MM.1S (cell line): ENCODE measurements at places on chromosomes 5 and 9.

DNA sequence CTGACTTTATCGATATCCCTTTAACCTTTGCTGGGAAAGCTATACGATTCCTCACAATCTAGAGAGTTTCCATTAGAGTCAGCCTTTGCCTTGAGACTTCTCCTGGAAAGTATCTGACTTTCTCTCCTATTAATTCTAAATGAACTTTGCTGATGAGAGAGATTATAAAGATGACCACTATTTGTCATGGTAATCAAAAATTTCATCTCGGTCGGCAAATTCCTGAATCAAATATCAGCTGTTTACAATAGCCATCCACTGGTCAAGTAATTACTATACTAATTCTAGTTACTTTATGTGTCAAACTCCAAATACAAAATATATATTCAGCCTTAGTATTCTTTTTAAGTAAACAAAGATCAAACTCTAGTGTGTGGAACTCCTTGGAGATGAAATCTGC is 164.4 kb upstream of the ITGA1 start:
- DNase-seq, result no peak

DNA sequence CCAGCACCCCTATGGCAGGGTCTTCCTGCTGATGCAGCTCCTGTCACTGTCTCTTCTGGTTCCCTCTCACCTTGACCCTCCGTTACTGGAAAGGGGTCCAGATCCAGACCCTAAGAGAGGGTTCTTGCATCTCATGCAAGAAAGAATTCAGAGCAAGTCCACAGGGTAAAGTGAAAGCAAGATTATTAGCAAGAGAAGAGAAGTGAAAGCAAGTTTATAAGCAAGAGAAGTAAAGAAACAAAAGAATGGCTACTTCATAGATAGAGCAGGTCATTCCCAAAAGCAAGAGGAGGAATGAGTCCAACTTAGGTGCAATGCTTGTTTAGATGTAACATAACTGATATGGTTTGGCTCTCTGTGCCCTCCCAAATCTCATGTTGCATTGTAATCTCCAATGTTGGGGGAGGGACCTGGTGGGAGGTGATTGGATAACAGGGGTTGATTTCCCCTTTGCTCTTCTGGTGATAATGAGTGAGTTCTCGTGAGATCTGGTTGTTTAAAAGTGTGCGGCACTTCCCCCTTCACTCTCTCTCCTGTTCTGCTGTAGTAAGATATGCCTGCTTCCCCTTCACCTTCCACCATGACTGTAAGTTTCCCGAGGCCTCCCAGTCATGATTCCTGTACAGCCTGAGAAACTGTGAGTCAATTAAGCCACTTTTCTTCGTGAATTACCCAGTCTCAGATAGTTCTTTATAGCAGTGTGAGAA is 183.3 kb downstream of the MED10 start:
- peak; percentile 9 for DNase-seq

DNA sequence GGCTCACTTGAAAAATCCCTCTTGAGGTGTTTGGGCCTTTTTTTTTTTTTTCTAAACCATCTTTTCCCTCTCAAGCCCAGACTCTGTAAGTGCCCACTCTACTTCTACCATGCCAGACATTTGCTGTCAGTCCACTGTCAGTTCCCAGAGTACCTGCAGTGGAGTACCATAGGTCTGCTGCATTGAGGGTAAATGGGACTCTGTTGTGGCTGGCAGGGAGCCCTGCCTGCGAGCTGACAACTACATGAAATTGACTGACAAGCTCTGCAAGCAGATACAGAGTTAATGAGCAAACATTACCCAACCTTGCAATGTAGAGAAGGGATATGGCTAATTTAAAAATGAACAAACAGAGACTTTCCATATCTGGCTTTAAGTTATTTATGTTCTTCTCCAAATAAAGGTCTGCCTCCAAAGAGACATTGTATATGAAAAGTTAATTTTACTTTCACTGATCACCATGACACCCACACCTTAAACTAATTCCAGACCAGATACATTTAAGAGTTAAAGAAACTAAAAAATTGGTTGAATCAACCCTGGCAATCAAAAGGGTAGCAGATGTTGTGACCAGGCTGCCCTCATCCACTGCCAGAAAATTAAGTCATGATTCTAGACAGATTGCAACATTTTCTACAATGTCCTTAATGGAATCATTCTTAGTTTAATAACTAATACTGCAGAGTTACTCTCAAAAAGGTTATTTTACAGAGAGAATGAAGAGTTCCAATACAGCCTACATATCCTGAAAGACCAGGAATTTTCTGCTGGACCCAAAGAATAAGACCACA is 100.4 kb upstream of the PAM start:
- DNase-seq, result no peak

DNA sequence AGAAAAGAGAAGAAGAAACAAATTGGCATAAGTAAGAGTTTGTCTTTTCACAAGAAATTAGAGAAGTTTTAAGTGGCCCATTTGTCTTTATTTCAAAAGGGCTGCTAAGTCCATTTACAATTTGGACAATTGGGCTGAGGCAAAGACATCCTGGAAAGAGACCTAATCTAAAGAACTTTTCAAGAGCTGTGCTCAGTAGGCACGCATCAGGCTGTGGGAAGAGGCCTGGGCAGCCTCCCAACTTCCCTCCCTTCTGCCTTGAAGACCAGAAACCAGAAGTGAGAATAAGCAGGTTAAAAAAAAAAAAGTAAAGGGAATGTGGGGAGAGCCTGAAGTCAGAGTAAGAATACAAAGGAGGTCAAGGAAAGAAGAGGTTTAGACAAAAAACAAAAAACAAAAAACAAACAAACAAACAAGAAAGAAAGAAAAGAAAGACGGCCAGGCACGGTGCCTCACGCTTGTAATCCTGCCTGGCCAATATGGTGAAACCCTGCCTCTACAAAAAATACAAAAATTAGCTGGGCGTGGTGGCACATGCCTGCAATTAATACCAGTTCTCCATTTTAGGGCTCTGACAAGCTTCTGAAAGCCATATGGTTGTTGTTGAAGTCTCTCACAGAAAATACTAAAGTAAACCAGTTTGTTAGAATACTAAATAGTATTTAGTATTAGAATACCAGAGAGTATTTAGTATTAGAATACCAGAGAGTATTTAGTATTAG is 48.0 kb upstream of the CEP78 start:
- no peak for DNase-seq

DNA sequence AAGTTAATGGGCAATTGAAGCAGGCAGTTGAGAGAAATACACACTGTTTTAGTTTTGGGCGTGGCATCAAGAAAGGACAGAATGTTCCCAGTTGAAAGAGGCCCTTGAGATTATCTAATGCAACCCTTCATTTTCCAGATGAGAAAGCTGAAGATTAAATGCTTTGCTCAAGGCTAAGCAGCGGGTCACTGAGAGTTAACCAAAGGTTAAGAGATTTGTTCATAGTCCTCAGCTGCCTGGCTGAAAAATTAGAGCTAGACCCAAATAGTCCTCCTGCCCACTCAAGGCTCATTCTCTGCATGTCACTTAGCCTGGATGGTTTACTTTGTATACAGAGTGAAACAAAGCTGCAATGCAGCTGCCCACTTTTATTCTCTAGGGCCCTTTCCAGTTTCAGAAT is 46.7 kb upstream of the MAMDC2 start:
- DNase-seq, result no peak

- no peak for DNase-seq
Observed at GRCh38 chr5:122516432-122516743, 204.4 kb downstream of the SNCAIP start.

GRCh38 chr9:3993773-3994172 is 306.1 kb downstream of the GLIS3 start:
- DNase-seq, result no peak

GRCh38 chr5:135980620-135981019 is 25.8 kb upstream of the LECT2 start:
- no peak for DNase-seq

DNA sequence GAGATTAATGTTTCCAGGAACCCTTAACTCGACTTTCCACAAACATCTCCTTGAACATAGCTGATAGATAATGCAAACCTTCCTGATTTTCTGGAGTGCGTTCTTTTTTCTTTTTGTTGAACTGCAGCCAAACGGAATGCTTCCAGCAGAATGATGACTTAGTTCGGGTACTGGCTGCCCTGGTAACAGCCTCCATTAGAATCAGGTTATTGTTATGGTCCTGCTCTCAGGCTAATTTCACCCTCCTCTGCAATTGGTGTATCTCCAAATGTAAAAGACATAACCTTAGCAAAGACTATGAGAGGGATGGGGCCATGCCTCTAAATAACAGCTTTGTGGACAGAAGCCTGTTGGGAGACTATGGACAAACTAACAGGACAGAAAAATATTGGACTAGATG is 116.5 kb downstream of the PDE4D start:
- DNase-seq, result no peak

DNA sequence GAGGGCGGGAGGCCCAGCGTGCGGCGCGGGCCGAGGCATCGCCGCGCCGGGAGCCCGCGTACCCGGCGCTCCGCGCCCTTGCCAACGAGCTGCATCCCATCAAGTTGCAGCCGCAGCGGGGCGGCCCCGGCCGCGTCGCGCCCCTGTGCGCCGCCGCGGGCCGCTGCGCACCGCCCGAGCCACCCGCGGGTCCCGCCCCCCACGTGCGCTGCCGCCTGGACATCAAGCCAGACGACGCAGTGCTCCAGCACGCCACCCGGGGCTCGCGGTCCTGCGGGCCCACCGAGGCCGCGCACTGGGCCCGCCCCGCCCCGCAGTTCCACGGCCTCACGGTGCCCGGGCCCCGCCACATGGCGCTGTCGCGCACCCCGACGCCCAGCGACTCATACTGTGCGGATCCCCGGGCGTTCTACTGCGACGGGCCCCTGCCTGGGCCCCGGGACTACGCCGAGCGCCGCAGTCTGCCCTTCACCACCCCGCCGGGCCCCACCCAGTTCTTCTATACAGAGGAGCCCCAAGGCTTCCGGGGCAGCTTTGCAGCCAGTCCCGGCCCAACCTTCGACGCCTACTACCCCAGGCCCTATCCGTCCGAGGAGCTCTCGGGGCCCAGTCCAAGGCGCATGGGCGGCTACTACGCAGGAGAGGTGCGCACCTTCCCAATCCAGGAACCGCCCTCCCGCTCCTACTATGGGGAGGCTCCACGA is 2.6 kb downstream of the AJM1 start:
- no peak for DNase-seq

DNA sequence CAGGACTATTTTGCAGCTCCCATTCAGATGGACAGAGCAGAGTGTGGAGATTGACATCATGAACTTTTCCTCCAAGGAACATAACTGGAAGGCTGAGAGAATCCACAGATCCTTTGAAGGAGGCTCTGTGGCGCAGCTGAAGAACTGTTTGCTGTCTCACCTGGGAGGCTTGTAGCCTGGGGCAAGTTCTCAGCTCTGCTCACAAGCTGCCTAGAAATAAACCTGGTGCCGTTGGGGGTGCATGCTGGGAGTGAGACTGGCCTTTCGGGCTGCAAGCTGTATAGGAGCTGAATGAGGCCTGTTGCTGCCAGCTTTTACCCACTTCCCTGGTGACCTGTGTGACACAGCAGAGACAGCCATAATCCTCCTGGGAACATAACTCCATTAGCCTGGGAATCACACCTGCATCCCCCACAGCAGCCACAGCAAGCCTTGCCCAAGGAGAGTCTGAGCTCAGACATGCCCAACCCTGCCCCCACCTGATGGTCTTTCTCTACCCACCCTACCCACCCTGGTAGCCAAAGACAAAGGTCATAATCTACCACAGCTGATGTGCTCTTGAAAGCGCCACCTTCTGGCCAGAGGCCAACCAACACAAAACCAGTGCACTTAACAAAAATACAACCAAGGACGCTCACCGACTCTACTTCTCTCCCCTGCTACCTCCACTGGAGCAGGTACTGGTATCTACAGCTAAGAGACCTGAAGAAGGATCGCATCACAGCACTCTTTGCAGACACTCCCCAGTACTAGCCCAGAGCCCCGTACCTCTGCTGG is 205.1 kb upstream of the MRPS30 start:
- no peak for DNase-seq

GRCh38 chr5:67047616-67048015 is 149.0 kb downstream of the CD180 start:
- DNase-seq, result no peak

DNA sequence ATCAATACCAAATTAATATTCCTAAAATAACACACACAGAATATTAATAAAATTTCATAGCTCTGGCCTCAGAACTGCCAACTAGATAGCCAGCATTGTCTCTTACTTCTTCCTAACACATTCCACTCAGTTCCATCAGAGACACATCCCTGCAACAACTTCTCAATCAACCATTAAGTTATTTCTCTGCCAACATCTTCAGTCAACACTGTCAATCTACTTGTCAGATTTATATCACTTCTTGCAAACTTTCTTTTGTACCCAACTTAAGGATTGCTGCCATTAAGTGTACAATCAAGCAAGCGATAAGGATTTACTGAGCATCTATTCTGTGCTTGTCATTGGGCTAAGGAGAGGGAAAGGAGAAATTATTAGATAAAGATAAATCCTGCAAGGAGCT is 50.8 kb downstream of the PLCXD3 start:
- DNase-seq, result no peak

DNA sequence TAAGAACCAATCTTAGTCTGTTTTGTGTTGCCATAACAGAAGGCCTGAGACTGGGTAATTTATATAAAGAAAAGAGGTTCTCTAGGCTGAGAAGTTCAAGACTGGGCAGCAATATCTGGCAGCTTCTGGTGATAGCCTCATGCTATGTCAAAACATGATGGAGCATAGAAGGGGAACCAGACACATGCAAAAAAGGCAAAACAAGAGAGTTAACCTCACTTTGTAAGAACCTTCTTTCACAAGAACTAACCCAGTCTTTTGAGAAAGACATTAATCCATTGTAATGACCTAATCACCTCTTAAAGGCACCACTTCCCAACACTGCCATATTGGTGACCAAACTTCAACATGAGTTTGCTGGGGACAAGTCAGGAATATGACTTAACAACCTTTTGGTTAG is 37.3 kb downstream of the FSD1L start:
- DNase-seq, result no peak

GRCh38 chr9:76456202-76456926 is 2.6 kb upstream of the GCNT1 start:
- DNase-seq, result peak; percentile 71

DNA sequence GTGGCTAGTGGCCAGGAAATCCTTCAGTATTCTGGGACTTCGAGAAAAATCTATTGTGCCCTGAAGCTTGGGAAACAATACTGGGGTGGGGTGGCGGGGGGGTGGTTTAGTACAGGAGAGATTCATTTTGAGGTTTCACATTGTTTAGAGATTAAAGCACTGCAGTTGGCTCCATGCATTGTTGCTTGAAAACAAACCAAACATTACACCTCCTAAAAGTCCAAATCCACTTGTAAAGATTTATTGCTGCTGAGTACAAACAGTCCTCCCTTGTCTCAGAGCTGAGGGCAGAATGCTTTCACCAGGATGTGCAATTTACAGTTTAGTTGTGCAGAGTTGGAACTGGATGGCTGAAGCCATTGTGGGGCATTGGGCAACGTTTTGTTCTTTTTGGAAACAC is 49.4 kb downstream of the GGTA1 start:
- DNase-seq, result no peak
